ENCODE measurements at places on chromosomes 2 and 18.

DNA sequence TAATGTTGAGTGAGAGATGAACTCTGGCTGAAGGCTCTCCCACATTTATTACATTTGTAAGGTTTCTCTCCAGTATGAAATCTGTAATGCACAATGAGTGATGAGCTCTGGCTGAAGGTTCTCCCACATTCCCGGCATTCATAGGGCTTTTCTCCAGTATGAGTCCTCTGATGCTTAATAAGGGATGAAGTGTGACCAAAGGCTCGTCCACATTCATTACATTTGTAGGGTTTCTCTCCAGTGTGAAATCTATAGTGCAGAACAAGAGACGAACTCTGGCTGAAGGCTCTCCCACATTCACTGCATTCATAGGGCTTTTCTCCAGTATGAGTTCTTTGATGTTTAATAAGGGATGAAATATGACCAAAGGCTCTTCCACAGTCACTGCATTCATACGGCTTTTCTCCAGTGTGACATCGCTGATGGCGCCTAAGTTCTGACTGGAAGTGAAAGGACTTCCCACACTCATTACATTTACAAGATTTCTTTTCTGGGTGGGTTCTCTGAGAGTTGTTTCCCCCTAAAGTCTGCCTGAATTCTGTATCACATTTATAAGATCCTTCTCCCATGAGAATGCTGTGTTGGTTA, 10.2 kb downstream of the ZNF514 start:
- no peaks in the 10 kb centered on the region for H3K27me3 ChIP-seq
- no peak for DNase-seq
- peaks cover 93% of the 10 kb centered on the region for H3K36me3 ChIP-seq
- H3K4me1 ChIP-seq: no peaks in the 10 kb centered on the region

DNA sequence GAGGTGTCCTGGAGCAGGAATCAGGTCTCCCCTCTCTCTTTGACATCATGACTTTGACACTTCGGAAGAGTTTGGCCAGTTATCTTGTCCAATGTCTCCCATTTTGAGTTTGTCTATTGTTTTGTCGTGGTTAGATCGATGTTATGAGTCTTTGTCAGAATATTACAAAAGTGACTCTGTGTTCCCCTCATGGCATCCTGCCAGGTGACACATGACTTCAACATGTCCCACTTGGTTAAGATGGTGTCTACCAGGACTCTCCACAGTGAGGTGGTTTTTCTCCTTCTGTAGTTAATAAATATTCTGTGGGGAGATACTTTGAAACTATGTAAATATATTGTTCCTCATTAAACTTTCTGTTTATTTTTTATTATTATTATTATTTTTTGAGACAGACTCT, 76.6 kb upstream of the BZW1 start:
- no peak overlapping the region for H3K27ac ChIP-seq
- no peak for DNase-seq
- H3K27me3 ChIP-seq: peaks cover 14% of the 10 kb centered on the region
- no peaks in the 10 kb centered on the region for H3K36me3 ChIP-seq
- no peak overlapping the region for H3K4me3 ChIP-seq

- no peaks in the 10 kb centered on the region for H3K27me3 ChIP-seq
- peaks cover 5% of the 10 kb centered on the region for H3K4me1 ChIP-seq
- no peaks in the 10 kb centered on the region for H3K36me3 ChIP-seq
- no peak for DNase-seq
- H3K27ac ChIP-seq: no peak overlapping the region
Observed at GRCh38 chr2:143952536-143952935, 567.4 kb downstream of the ZEB2 start.

GRCh38 chr18:49685231-49685942, 123.5 kb downstream of the LIPG start:
- no peak overlapping the region for H3K4me3 ChIP-seq
- peaks cover under 1% of the 10 kb centered on the region for H3K27me3 ChIP-seq
- DNase-seq: no peak

GRCh38 chr2:170271340-170271739, 93.4 kb downstream of the MYO3B start:
- peaks cover 7% of the 10 kb centered on the region for H3K27me3 ChIP-seq
- H3K27ac ChIP-seq: no peak overlapping the region
- no peaks in the 10 kb centered on the region for H3K36me3 ChIP-seq
- no peaks in the 10 kb centered on the region for H3K4me1 ChIP-seq
- no peak overlapping the region for H3K4me3 ChIP-seq

GRCh38 chr2:100666996-100667395, 104.2 kb downstream of the PDCL3 start:
- peaks cover 14% of the 10 kb centered on the region for H3K27me3 ChIP-seq
- DNase-seq: no peak
- H3K27ac ChIP-seq: no peak overlapping the region
- no peaks in the 10 kb centered on the region for H3K36me3 ChIP-seq
- no peaks in the 10 kb centered on the region for H3K4me1 ChIP-seq
- H3K4me3 ChIP-seq: no peak overlapping the region

GRCh38 chr18:1505856-1506255, 601.2 kb downstream of the ADCYAP1 start:
- H3K27me3 ChIP-seq: no peaks in the 10 kb centered on the region
- DNase-seq: no peak
- no peak overlapping the region for H3K4me3 ChIP-seq
- peaks cover 16% of the 10 kb centered on the region for H3K4me1 ChIP-seq
- H3K36me3 ChIP-seq: no peaks in the 10 kb centered on the region

- DNase-seq: no peak
- H3K27me3 ChIP-seq: no peaks in the 10 kb centered on the region
- peak overlapping the region; percentile 37 for H3K27ac ChIP-seq
Observed at GRCh38 chr2:119579424-119580295, 35.4 kb downstream of the CFAP221 start.

DNA sequence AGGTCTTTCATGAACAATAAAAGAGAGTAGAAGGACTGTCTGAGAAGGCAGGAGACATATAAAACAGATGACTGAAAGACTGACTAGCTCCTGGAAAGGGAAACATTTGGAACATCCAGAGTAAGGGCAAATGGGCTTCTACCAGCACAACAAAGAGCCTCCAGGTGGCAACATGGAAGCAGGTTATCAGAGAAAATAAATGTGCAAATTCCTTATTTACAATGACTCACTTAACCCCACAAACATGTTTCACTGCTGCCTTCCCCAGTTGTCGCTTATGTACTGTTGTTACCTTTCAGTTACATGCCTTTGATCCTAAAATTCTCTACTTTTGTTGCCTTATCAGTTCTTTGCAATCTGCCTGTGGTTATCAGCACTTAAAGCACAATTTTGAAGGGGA, 117.0 kb downstream of the HIBCH start:
- H3K4me3 ChIP-seq: no peak overlapping the region
- H3K36me3 ChIP-seq: peaks cover 22% of the 10 kb centered on the region
- H3K4me1 ChIP-seq: peaks cover 11% of the 10 kb centered on the region
- H3K27ac ChIP-seq: no peak overlapping the region

- H3K4me3 ChIP-seq: no peak overlapping the region
- peaks cover 10% of the 10 kb centered on the region for H3K27me3 ChIP-seq
- no peak overlapping the region for H3K27ac ChIP-seq
Observed at GRCh38 chr18:11219571-11219970, 70.2 kb upstream of the PIEZO2 start.
